ENCODE measurements at places on chromosomes 5 and 9.

GRCh38 chr5:6700685-6701355, 12.4 kb upstream of the TENT4A start:
- no peak for DNase-seq

- no peak for DNase-seq
These were observed 37.9 kb downstream of the SEMA5A start for GRCh38 chr5:9507974-9508373.

DNA sequence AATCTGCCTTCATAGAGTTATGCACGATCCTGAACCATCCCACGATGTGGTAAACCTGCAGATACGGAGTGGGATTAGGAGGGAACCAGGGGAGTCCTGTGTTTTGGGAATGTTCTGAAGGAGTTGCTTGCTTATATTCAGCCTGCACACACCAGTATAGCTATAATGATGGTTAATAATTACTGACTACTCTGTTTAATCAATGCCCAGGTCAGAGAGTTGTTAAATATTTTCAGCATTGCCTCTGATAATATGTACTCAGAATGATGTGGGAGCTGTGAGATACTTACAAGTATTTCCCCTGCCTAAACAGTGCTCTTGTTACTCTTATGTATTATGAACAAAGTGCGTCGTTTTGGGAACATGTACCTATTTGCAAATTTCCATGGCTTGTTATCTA, 34.8 kb upstream of the STK32A start:
- no peak for DNase-seq

GRCh38 chr5:139662617-139663016, 14.5 kb downstream of the CXXC5 start:
- no peak for DNase-seq

GRCh38 chr9:99274495-99274894, 52.4 kb downstream of the SEC61B start:
- DNase-seq, result no peak

- DNase-seq, result no peak
These were observed 22.6 kb downstream of the RMI1 start for GRCh38 chr9:84003246-84003645.
